ENCODE measurements at places on chromosomes 5 and 9. TPM values are rescaled to one million over a fixed set of nuclear protein-coding genes. Genes with fewer than 3 reads are reported as not detected.

Gene TMEM174
- polyA plus RNA-seq, result not detected

Gene TICAM2
- polyA plus RNA-seq, result not detected

Gene IPO11
- 8.1 TPM for polyA plus RNA-seq

Gene CA9
- 0.99 TPM for polyA plus RNA-seq

Gene IL3
- not detected for polyA plus RNA-seq

Gene ABITRAM
- 13.9 TPM for polyA plus RNA-seq

Gene STPG3
- not detected for polyA plus RNA-seq

Gene MYOZ3
- 0.26 TPM for polyA plus RNA-seq

Gene CSF1R
- 0.25 TPM for polyA plus RNA-seq

Gene PCDHA9
- 0.02 TPM for polyA plus RNA-seq

Gene PCDHB12
- polyA plus RNA-seq, result 1.9 TPM

Gene STARD4
- polyA plus RNA-seq, result 10.0 TPM

Gene LCN15
- not detected for polyA plus RNA-seq

Gene IL9
- polyA plus RNA-seq, result not detected

Gene SCAI
- 0.85 TPM for polyA plus RNA-seq

Gene MARCOL
- polyA plus RNA-seq, result not detected

Gene RALGDS
- polyA plus RNA-seq, result 64.1 TPM

Gene ADAMTS13
- polyA plus RNA-seq, result 12.3 TPM

Gene RAB3C
- 0.03 TPM for polyA plus RNA-seq

Gene ALDOB
- not detected for polyA plus RNA-seq

Gene PRRX2
- polyA plus RNA-seq, result 0.83 TPM

Gene ANGPTL2
- 12.3 TPM for polyA plus RNA-seq

Gene GLRA1
- polyA plus RNA-seq, result not detected

Gene ZFP2
- polyA plus RNA-seq, result 0.29 TPM

Gene TRAF1
- 1.2 TPM for polyA plus RNA-seq

Gene CDC20B
- 0.03 TPM for polyA plus RNA-seq

Gene MYOT
- 0.02 TPM for polyA plus RNA-seq

Gene PKD2L2
- 0.11 TPM for polyA plus RNA-seq

Gene ASPN
- 1.7 TPM for polyA plus RNA-seq

Gene C5orf58
- polyA plus RNA-seq, result not detected

All from SK-N-SH (cell line).